ENCODE measurements at places on chromosomes 1 and 21.

- peak; percentile 70 for DNase-seq
Measured at GRCh38 chr1:240244968-240245628, 153.4 kb downstream of the FMN2 start.

- DNase-seq = no peak
Measured at GRCh38 chr1:201780952-201781351, 48.0 kb upstream of the IPO9 start.

DNA sequence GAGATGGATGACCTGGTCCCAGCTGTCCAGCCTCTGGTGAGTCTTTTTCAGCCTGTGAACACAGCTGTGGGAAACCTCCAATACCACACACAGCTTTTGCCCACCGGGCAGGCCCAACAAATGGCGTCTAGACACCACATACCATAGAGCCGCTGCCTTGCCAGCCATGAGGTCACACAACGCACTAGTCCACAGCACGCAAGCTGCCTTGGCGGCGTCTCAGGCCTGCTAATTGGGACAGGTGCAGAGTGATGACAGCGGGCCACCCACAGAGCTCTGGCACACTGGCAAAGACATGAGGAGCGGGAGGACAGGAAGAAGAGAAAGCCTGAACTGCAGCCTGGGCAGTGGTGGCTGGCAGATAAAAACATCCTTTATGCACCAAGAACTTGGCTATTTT, 125.5 kb downstream of the ADAMTS1 start:
- DNase-seq = no peak

- peak; percentile 60 for DNase-seq
Measured at GRCh38 chr1:16017461-16018303, at the start of gene HSPB7. HSPB7 (minus strand) TSS chr1:16018043; CDS start chr1:16017963, 80 bp downstream.

- no peak for DNase-seq
Measured at GRCh38 chr1:229508823-229509337, 739 bp upstream of the NUP133 start.

DNA sequence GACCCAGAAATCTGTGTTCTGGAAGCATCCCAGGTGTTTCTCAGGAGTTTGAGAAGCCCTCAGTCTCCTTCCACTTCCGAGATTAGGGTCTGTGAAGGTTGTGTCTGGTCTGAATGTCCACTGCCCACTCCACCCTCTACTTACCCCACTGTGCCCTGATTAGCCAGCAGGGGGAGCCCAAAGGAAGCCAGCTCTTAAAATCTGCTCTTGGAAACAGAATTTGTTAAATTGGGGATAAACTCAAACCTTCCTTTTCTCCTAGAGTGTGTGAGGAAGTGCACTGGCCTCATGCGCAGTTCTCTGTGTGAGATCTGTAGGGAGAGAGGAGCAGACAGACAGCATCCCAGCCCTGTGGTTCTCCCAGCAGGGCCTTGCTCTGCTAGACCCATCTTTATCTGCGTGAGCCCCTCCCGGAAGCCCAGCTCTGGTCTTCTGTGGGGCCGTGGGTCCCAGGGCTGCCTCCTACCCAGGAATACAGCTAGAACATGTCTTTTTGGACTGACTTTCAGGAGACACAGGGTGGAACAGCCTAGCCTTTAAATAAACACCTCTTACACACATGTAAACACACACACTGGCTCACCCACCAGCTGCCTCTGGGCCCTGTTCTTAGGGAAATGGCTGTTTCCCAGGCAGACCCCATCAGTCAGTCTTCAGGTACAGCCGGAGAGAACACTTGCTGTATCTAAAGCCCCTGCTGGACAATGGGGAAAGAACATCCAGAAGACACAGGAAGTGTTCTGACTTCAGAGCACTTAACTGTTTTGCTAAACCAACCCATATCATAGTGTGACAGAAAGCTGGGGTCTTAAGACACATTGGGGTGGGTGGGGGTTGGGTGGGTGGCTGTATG, 52.2 kb downstream of the SMYD2 start:
- DNase-seq = peak; percentile 26

DNA sequence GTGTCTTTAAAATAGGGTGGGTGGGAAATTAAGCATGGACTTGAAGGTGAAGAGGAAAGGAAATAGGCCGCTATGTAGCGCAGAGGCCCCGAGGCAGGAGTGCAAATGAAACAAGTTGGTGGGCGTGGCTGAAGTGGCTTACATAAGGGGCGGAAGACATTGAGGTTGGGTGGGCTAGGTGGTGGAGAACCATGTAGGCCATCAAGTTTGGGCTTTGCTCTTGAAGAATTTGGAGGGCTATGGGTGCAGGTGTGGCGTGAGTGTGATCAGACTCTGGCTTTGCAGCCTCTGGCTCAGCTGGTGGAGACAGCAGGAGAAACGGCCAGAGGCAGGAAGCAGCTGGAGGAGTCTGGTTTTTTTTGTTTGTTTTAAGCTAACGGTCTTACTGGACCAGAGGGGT, 6.7 kb downstream of the SLFNL1 start:
- no peak for DNase-seq

- DNase-seq = no peak
Measured at GRCh38 chr1:179105393-179105792, 23.5 kb downstream of the TOR3A start.

GRCh38 chr21:26946744-26947446, 20.0 kb downstream of the ADAMTS5 start:
- no peak for DNase-seq

GRCh38 chr1:207191776-207192175, 87.7 kb downstream of the C4BPA start:
- no peak for DNase-seq

- no peak for DNase-seq
Measured at GRCh38 chr1:111727056-111727455, 12.1 kb downstream of the INKA2 start.

Data from astrocyte (in vitro differentiated cells and primary cell).